ENCODE measurements at places on chromosomes 3 and 15.

DNA sequence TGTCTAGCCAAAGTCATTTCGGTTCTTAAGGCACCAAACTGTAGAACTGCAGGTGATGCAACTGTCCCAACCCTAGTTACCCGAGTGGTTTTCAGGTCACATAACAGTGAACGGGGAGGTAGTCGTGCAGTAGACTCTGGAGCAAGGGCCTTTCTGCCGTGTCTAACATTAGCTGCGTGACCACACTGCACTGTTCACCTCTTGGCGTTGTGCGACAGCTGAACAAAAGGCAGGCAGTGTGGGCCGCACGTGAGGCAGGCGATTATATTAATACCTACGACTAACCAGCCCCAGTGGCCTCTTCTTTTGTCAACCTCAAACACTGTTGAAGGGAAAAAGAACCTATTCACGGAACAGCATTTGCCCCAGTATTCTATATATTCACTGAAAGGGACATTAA, 2.8 kb downstream of the LRRN1 start:
- no peak for DNase-seq

GRCh38 chr3:164477403-164477802, 600.9 kb downstream of the SI start:
- no peak for DNase-seq

DNA sequence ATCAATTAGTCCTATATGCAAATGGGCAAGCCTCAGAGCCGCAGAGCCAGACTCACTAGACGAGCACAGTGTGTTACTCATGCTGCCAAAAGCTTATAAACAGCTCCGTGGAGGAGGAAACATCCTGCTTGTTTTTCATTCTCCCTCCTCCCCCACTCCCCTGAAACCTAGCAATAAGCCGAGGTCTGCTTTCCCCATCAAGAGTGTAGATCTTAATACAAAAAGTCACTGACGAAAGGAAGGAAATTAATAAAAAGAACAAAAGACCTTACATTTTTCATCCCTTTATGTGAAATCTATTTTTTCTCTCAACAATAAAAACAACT, 88.5 kb downstream of the XXYLT1 start:
- no peak for DNase-seq

DNA sequence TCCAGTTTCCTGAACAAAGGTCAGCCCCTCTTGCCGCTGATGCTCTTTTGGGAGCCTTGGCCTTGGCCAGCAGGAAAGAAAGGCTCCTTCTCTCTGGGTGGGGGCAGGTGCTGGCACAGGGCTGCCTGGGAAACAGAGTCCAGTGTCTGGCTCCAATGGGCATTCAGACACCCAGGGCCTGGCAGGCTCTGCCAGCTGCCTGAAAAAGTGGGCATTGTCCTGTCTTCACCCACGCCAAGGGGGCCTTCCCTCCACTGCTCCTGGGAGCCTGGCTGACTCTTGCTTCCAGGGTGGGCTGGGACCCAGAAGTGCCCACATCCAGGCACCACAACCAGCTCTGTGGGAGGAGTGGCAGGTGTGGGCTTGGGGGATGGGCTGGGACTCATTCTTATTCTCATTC, 62.7 kb downstream of the RHCG start:
- no peak for DNase-seq

GRCh38 chr3:112013784-112014143, 15.0 kb downstream of the TAGLN3 start:
- DNase-seq, result no peak

GRCh38 chr3:54659347-54659746, 268.5 kb downstream of the LRTM1 start:
- no peak for DNase-seq

DNA sequence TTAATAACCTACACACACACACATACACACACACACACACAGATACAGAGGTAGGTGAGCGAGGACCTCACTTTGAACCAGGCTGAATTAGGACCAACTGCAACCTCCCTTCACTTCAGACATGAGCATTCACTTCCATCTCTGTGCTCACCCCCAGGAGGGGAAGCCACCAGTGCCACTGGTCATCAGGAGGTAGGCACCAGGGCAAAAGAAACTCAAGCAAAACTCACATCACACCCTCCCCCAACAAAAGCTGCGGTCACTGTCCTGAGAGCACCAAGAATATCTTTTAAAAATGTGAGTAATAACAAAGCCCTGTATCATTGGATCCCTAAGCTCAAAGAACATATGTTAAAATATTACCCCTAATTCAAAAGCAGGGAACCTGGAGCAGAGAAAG, 8.1 kb downstream of the FOXP1 start:
- DNase-seq, result no peak

GRCh38 chr15:90412356-90413194, 24.5 kb downstream of the IQGAP1 start:
- DNase-seq, result no peak

DNA sequence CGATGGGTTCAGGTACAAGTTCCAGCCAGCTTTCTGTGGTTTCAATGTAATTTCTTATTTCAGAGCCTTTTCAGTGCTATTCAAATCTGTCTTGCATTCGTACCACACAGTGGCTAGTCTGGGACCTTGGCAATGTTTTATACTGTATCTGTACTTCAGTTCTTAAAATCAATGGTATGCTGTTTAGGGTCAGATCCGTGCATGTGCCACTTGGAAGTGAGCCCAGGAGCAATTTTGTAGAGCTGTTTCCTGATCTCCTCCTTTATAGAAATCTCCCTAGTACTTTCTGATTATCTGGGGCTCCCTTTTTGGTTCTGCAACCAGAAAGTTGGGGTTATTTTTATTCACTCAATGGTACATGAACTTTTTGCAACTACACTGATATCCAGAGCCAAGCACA, 59.5 kb upstream of the NDUFB4 start:
- no peak for DNase-seq

GRCh38 chr15:43253431-43254403, 13.0 kb downstream of the TGM5 start:
- no peak for DNase-seq

DNA sequence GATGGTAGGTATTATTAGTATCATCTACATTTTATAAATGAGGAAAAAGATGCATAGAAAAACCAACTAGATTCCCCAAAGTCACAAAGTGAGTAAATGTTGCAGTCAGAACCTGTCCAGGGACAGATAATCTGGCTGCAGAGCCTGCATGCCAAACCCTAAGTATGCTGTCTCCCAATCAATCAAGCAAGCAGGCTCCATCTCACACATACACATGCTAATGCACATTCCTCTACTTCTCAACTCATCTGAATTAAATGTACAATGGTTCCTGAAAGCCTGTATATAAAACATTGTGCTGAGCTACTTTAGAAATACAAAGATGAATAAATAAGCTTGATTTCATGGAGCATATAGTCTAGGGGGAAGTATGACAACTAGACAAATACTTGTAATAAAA, 101.0 kb downstream of the CBLB start:
- no peak for DNase-seq

DNA sequence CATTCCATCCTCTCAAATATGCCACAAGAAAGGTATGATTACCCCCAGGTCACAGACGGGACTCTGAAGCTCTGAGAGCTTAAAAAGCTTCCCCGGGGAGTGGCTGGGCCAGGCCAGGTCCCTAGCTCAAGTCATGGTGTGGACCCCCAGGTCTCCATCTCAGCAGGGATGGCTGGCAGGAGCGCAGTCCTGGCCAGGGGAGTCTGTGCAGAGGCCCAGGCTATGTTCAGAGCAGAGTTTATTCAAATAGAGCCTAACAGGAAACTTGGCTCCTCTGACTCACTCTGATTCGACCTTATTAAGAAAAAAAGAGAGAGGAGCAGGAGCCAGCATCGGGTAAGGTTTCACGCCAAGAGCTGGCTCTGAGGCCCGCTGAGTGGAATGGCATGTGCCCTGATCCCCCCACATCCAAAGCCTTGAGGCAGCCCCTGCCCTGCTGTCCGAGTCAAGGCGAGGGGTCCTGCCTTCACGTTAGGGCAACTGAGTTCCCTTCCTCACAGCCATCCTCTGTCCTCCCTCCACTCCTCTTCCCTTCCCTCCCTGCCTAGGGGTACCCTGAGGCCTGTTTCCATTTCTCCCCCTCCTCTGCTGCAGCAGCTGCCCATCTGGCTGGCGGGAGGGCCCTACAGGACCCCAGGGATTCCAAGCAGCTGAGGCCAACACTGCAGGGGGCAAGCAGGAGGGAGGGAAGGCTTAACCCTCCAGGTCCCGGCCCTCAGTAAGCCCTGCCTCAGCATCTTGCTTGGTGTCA, 1.9 kb upstream of the LOXL1 start:
- no peak for DNase-seq

- DNase-seq, result no peak
Measured at GRCh38 chr3:80391573-80391972, 623.8 kb upstream of the ROBO1 start.

- DNase-seq, result no peak
Measured at GRCh38 chr3:98843266-98843959, 58.1 kb downstream of the DCBLD2 start.

DNA sequence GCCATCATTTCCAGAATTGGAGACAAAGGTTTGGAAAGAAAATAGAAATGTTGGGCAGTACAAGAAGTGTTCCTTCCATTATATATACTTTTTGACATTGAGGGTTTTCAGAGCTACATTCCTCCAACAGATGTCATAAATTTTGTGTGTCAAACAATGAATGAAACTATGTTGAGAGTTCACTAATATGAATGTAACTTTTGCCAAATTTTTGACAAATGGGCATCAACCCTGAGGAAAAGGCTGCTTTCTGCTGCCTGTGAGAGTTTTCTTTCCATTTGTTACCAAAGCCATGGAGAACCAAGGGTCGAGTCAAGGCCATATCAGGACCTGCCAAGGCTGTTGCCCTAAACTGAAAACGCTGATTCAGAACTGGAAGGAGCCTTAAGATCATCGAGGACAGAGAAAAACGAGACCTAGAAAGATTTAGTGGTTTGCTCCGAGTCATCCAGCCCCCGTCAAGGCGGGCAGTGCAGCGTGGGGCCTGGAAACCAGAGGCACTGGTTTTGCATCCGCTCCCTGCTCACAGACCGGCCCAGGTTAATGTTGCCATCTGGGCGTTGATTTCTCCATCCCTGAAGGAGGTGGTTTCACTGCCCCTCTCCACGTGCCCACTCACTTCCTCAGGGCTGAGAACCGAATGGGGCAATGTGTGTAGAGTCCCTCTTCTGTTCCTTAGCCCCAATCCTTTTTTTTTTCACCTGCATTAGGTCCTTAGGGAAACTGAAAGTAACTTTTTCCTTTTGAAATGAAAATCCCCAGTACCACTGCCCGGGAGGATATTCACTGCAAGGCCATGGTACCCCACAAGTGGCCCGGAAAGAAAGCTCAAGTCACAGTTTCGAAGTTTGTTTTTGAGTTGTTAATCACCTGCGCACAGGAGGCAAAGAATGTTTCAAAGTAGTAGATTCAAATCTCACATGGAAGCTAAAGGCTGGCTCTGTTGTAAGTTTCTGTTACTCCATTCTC, 32.8 kb downstream of the TPM1 start:
- no peak for DNase-seq

DNA sequence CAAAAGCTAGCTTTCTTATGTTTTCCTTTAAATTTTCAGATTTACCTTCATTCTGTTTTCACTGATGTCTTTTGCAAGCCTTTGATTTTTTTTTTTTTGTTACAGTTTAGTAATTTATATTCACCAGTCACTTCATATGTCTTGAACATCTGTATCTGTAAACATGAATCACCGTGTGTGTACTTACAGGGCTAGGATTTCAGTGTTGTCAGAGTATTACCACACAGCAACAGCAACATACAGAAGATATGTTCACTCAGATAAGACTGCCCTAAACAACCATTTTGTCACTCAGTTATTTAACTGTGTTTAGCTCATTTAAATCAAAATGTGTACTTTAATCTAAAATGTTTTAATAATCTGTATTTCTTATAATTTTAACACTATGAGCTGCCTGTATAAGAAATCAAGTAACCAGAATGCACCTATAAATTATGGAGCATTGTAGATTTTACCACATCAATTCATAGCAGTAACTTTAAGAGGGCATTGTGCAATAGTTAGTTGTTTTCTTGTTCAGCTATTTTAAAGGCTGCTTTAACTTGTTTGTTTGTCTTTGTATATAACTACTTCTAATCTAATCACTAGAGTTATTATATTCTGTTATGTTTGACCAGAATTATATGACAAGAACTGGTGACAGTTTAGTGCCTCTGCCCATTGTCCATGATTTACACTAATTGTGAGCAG, 50.4 kb downstream of the GHSR start:
- DNase-seq, result no peak

DNA sequence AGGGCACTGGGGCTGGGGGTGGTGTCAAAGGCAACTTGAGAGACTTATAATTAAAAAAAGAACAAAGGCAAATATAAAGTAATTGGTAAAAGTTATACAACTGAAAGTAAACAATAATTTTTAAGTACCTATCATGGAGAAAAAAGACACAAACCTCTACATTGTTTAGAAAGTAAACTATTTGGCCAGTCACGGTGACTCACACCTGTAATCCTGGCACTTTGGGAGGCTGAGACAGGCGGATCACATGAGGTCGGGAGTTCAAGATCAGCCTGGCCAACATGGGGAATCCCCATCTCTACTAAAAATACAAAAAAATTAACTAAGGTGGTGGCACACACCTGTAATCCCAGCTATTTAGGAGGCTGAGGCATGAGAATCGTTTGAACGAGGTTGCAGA, 25.8 kb downstream of the RPSA start:
- DNase-seq, result no peak

- peak; percentile 25 for DNase-seq
Measured at GRCh38 chr3:126522363-126522788, 1.6 kb upstream of the CHST13 start.

- DNase-seq, result no peak
Measured at GRCh38 chr3:171228240-171228639, 201.7 kb upstream of the SLC2A2 start.

GRCh38 chr15:100705065-100705464, 102.7 kb downstream of the ASB7 start:
- DNase-seq, result no peak

GRCh38 chr15:61449186-61449702, 220.1 kb upstream of the RORA start:
- DNase-seq, result no peak

- DNase-seq, result no peak
Measured at GRCh38 chr15:35243758-35244157, 158.7 kb upstream of the NANOGP8 start.

GRCh38 chr3:124132813-124133212, 140.9 kb upstream of the ROPN1 start:
- DNase-seq, result no peak

- no peak for DNase-seq
Measured at GRCh38 chr3:29268651-29269050, 12.2 kb upstream of the RBMS3 start.

GRCh38 chr15:80153900-80154299, 1.1 kb downstream of the FAH start:
- no peak for DNase-seq

- DNase-seq, result no peak
Measured at GRCh38 chr3:175965036-175965435, 1105.9 kb downstream of the NAALADL2 start.

- no peak for DNase-seq
Measured at GRCh38 chr3:73471986-73472787, 152.6 kb downstream of the PDZRN3 start.

DNA sequence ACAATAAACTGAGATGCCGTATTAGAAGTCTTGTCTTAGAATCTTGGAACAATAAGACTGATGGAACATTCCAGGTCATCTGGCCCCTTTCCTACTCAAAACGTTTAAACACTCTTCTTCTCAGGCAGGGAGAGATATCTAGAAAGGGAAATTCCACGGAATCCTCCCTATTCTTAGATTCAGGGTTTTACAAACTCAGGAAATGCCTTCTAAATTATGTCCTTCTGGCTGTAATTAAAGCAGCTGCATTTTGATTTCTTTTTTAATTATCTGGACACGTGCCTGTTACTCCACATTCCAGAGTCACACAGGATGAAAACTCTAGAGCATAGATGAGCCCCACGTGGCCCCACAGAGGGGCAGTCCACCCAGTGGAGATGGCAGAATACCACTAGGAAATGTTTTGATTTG, 41.5 kb upstream of the MTMR10 start:
- no peak for DNase-seq
